ENCODE measurements at places on chromosomes 16 and 17.

DNA sequence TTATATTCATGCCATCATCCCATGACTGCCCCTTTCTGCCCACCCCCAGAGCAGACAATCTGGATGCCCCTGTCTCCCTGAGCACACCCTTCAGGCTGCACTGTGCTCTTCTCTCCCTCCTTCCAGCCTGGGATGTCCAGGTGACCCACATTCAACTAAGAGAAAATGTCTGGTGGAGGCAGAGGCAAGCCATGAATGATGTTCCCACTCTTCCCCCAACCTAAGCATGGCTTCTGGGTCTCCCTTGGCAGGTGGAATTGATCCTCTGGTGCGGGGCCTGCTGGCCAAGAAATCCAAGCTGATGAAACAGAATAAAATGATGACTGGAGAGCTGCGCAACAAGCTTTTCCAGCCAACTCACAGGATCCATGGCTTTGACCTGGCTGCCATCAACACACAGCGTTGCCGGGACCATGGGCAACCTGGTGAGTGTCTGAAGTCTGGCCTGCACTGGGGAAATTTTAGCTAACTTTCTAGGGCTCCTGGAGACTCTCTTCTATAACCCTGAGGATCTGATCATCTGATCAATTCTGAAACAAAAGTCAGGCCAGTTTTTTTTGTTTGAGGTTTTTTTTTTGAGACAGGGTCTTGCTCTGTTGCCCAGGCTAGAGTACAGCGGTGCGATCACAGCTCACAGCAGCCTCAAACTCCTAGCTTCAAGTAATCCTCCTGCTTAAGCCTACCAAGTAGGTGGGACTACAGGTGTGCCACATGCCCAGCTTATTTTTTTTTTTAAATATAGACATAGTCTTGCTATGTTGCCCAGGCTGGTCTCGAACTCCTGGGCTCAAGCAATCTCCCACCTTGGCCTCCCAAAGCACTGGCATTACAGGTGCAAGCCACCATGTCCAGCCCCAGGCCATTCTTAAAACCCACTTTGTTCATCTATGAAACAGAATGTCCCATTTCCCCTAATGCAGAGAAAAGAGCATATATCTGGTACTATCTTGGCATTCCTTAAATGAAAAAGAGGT is 14.5 kb downstream of the MPO start:
- no peak for DNase-seq

GRCh38 chr16:55949518-55949917 is 74.3 kb upstream of the CES5A start:
- no peak for DNase-seq

- no peak for DNase-seq
Measured at GRCh38 chr17:59353936-59354755, 22.7 kb downstream of the YPEL2 start.

DNA sequence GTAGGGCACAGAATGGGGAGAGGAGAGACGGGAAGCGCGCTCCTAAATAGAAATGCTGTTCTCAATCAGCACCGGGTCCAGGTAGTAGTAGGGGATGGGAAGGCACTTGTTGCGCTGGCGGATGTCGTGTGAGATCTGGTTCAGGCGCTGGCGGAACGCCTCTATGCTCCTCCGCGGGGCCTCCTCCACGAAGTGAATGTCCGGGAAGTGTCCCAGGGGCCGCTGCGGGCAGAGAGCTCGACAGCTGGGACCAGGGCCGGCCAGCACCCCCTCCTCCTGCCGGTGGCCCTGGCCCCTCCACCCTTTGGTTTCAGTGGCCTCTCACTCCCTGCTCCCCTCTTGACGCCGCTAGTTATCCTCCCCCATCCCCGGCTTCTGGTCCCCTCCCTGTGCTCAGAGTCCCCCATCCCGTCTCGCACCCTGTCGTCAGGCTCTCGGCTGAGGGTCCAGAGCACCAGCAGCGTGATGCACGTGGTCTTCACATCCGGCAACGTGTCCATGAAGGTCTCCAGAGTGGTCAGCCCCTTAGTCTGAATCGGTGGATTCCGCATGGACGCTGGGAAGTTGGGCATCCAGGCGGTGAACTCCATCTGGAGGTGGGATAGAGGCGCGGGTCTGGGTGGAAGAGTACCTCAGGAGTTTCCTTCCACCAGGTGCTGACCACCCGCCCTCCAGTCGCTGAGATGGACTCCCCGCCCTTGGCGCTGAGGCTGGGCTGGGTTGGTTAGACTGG is 14.6 kb downstream of the ALOX12B start:
- DNase-seq = no peak

DNA sequence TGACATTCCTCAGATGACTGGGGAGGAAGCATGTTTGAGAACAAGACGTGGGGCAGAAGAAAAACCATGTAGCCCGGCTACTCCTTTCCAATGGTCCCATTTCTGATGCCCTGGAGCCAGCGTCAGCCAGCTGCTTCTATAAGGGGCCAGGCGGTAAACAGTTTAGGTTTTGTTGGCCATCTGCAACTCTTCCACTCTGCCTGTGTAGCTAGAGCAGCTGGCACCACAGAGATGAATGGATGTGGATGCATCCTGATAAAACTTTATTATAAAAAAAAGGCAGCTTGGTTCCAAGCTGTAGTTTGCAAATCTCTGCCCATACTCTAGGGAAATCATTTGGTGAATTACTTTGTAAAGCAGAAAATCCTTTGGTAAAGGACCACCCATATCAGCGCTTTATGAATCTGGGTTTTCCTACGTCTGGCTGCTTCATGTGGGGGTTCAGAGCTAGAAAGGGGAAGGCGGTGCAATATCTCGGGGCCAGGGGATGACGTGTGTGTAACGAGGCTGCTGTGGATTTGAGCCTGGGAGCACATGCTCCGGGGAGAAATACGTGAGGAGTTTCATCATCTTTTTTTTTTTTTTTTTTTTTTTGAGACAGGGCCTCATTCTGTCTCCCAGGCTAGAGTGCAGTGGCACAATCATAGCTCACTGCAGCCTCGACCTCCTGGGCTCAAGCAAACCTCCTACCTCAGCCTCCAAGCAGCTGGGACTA is 3.4 kb upstream of the SRL start:
- DNase-seq = no peak

DNA sequence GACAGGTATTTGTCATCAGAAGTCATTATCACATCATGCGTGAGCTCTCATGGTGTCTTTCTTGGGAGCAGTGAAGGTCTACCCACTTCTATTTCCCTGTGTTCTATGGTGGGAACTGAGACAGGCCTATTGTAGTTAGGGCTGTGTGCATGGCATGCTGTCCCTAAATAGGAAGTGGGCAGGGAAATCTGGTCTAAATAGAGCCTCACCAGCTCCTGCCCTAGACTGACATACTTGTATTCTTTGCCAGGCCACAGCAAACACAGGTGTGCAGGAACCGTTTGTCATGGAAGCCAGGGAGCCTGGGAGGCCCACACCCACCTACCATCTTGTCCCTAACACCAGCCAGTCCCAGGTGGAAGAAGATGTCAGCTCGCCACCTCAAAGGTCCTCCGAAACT is 10.1 kb downstream of the SLC7A6 start:
- no peak for DNase-seq

DNA sequence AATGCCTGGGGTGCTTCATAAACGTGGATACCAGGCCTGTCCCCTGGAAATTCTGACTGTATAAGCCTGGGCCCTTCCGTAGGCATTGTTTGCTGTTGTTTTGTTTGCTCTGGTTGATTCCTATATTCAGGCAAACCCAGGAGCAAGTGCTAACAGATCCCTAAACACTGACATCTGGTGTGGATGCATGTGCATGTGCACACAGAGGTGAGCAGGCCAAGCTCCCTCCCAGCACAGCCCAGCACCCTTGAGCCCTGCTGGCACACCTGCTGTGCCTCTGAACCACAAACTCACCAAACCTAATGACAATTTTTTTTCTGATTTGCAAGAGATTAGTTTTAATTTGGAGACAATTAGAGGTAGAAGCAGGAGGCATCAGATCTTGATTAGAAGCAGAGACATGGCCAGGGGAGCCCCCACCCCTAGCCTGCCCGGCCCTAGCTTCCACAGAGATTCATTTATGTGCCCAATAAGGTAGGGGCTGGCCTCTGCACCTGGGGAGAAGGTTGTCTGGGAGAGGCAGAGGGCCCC is 40.4 kb downstream of the TMEM132E start:
- DNase-seq = no peak

- DNase-seq = no peak
Measured at GRCh38 chr17:3738562-3739295, 15.0 kb downstream of the HASPIN start.

- no peak for DNase-seq
Measured at GRCh38 chr16:67229906-67230808, 3.2 kb downstream of the TMEM208 start.

DNA sequence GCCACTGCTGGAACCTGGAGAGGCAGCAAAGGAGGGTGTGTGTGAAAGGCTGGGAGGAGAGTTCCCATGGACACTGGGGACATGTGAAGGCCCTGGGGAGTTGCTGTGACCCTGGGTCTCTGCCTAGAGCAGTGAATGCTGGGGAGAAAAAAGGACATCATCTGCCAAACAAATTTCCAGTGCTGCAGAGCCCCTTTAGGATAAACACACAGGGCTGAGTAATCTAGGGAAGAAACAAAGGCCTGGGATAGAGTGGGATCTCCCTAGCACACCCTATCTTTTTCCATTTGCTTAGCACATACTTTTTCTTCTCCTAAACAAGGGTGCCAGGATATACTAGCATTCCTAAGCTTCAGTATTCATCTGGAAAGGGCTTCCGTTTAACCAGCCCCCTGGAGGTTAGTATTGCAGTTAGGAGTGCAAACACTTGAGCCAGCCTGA is 3.3 kb upstream of the HIGD1B start:
- no peak for DNase-seq

DNA sequence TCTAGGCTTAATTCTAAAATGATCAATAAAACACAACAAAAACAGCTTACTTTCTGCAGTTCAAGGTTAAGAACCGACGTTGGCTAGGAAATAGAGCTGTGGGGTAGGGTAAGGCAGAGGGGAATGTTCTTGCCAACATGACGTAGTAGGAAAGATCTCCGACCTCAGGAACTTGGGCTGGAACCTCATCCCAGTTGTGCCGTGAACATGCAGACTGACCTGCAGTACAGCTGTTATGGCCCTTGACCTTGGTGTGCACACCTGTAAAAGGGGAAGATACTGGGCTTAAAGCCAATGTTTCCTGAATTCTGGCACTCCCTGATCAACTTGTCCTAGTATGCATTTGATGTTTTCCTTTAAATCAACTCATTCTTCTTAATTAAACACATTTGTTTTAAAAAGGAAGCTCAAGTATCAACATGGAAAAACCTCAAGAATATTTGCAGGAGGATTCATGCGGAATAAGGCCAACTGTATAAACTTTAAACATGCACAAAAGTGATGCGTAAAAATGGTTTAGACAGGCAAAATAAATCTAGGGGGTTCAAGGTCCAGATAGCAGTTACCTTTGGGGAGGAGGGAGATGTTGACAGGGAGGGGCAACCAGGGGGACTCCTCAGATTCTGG is 14.2 kb upstream of the SLC6A2 start:
- DNase-seq = no peak

DNA sequence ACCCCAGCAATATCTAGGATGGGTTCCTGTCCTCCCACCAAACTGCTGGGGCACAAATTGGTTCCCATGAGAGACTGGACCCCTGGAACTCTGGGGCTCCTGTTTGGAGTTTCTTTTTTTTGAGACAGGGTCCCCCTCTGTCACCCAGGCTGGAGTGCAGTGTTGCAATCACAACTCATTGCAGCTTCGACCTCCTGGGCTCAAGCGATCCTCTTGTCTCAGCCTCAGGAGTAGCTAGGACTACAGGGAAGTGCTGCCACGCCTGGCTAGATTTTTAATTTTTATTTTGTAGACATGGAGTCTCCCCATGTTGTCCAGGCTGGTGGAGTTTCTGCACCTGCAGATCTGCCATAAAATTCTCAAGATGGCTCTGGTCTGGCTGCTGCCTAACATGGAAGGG is 56.3 kb upstream of the BRD7 start:
- no peak for DNase-seq

GRCh38 chr17:8725881-8726876 is 18.5 kb downstream of the CCDC42 start:
- no peak for DNase-seq

GRCh38 chr17:36048066-36048465 is 16.0 kb upstream of the CCL18 start:
- DNase-seq = no peak

DNA sequence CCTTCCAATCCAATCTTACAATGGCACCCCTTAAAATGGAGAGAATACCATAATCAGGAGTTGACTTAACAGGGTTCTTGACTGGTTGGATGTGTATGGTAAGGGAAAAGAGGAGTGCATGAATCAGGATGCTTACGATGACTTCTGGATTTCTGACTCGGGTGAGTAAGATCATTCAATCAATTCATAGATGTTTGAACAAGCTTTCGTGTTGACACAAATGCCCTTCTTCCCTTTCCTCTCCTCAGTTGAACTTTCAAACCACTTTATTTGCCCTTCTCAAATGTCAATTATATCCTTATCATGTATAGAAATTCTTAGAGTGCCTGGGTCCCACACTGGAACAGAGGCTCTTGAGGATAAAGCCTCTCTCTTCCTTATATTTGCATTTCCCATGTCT is 25.9 kb downstream of the ABCC12 start:
- DNase-seq = no peak

- peak; percentile 43 for DNase-seq
Measured at GRCh38 chr16:87178177-87178863, 138.9 kb downstream of the C16orf95 start.

GRCh38 chr16:58451265-58451689 is 48.7 kb upstream of the NDRG4 start:
- no peak for DNase-seq

- DNase-seq = no peak
Measured at GRCh38 chr16:25219070-25219737, 2.5 kb downstream of the AQP8 start.

DNA sequence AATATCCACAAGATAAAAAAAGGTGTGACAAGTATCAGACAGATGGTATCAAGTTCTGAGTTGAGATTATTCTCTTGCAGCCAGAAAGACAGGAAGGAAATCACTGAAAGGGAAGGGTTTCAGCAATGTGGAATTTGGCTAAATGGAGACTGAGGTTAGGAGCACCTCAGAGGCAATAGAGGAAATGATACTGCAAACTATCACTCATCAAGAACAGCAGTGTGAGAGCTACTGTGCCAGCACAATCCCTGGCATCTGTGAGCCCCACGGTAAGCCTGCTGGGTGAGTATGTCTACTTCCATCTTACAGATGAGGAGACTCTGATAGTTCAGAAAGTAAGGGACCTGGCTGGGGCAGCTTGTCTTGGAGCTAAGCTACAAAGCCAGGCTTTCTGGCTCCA is 162.0 kb downstream of the SALL1 start:
- DNase-seq = no peak

GRCh38 chr16:52549011-52549692 is 2.2 kb upstream of the TOX3 start:
- DNase-seq = no peak

DNA sequence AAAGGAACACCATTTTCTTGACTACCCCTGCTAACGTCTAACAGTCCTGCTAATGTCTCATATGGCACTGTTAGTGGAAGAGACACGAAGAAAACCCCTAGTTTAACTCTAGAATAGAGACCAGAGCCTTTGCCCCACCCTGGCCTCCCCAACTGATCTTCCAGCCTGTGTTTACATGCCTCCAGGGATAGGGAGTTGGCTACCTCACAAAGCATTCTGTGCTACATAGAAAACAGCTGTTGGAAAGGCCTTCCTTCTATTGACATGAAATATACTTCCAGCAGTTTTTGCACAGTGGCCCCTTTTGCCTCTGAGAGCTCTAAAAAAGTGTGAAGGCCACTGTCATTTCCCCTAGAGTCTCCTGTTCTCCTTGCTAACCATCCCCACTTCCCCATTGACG is 73.1 kb downstream of the ASIC2 start:
- DNase-seq = no peak
